Prostate gland (tissue), 2 donors: ENCODE measurements at places on chromosomes 6 and 20.

GRCh38 chr6:87971605-87972262 lies 75.9 kb upstream of the SPACA1 start:
- DNase-seq = no peak

- DNase-seq = no peak
Measured at GRCh38 chr20:54598352-54598751, 123.0 kb downstream of the DOK5 start.

DNA sequence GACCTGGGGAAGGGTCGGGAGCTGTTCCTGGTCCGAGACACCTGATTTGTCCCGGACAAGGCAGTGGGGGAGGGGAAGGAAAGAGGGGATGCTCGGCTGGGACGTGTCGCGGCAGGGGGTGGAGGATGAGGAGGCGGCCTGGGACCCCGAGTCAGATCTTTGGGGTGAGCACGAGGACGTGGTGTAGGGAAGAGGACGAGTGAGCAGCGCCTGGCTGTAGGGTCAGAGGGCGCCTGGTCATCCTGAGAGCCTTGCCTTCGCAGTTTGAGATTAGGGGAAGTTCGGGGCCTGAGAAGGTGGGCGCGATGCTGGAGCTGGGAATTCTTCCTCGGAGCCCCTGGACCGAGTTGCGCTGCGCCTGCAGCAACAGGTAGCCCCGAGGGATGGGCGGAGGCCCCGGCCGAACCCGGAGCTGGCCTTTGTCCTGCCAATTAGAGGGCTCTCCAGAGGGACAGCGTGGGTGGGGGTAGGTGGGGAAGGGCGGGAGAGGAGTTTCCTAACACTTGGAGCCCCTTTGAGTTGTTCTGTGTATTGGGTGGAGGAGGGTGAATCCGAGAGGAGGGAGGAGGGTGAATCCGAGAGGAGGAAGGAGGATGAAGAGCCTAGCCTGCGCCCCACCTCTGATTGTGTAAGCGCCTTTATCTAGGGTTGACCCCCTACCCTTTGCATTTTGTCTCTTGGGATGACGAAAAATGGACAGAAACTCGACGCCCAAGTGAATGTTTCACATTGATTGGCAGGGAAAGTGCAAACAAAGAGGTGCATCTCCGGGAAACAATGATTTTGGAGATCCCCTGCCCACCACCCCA lies 72.0 kb downstream of the SOX4 start:
- no peak for DNase-seq

- no peak for DNase-seq
Measured at GRCh38 chr6:125337706-125338105, 35.9 kb upstream of the HDDC2 start.

- no peak for DNase-seq
Measured at GRCh38 chr20:10282979-10283456, 64.4 kb downstream of the SNAP25 start.

GRCh38 chr6:122758927-122759334 lies 20.6 kb upstream of the FABP7 start:
- no peak for DNase-seq

DNA sequence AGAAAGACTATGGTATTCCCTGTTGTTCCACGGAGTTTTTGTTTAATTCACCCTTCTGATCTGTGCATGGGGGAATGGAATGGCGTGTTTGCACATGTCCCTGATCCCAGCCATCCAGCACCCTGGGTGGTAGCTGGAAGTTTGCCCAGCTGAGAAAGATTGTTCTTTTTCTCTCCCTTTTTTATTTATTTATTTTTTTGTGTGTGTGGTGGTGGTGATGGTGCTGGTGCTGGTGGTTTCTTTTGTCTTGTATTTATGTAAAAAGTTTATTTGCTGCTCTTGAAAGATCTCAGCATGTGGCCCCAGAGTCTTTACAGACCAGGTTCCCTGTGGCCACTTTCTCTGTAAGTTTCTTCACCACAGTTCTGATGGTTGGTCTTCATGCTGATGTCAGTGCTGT lies 372.6 kb downstream of the UTRN start:
- no peak for DNase-seq

DNA sequence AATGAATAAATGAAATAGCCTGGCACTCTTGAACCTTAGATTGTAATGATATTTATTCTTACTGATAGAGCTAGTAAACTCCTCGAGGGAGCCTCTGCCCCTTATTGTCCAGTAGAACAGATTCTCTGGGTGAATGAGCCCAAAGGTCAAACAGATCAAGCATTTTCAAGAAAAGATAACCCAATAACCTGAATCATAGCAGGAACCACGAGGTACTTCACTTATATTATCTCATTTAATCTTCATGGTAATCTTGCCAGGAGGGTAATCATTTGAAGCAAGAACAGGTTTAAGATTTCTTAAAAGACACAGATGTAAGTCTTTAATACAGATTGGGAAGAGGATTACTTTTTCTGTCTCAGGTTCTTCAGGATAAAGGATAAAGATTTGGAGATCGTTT lies 17.0 kb upstream of the TBCC start:
- no peak for DNase-seq

- no peak for DNase-seq
Measured at GRCh38 chr6:169024047-169024660, 229.5 kb downstream of the THBS2 start.
